WERI-Rb-1 (cell line): ENCODE measurements at places on chromosomes 12 and 14.

- DNase-seq, result no peak
Measured at GRCh38 chr12:76786986-76787385, 23.1 kb downstream of the ZDHHC17 start.

GRCh38 chr12:123223241-123223668 lies 9.7 kb downstream of the MPHOSPH9 start:
- DNase-seq, result no peak

DNA sequence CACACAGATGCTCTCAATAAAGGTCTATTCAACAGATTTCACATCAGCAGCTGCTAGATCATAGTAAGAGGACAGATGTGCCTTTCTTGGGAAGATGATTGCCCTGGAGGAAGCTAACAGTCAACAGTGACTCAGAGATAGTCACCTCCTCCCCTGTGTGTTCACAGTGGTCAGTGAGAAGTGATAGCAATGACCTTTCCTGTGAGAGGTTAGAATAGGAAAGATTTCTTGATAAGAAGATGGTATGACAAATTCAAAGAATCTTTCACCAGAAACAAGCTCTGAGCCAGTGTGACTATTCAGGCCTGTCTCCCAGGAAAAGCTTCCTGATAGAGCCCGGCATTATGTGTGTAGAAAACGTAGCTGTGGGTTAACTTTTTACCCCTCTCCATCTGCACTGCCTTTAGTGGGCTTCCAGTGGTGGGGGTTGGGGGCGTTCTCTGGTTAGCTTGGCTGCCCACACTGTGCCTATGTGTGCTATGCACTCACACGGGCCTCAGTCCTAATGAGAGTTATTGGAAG lies 66.4 kb upstream of the ARHGAP5 start:
- no peak for DNase-seq

DNA sequence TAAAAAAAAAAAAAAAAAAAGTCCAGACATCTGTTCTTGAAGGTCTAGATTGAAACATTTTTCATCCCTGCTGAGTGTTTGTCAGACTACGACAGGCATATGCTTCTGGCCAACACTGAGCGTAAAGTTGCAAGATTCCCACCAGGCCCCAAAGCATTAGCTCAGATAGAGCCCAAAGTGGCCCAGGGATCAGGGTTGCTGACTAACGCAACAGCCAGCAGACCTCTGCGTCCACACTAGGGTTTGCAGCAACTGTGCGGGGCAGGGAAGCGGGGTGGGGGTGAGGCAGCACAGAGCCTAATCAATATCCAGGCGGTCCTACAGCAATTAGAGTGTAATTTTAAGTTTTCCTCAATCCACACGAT lies 55.7 kb downstream of the SSH1 start:
- DNase-seq, result no peak

- no peak for DNase-seq
Measured at GRCh38 chr12:124459852-124460645, 107.4 kb downstream of the NCOR2 start.

- DNase-seq, result no peak
Measured at GRCh38 chr12:49702009-49702408, 5.2 kb downstream of the FMNL3 start.

DNA sequence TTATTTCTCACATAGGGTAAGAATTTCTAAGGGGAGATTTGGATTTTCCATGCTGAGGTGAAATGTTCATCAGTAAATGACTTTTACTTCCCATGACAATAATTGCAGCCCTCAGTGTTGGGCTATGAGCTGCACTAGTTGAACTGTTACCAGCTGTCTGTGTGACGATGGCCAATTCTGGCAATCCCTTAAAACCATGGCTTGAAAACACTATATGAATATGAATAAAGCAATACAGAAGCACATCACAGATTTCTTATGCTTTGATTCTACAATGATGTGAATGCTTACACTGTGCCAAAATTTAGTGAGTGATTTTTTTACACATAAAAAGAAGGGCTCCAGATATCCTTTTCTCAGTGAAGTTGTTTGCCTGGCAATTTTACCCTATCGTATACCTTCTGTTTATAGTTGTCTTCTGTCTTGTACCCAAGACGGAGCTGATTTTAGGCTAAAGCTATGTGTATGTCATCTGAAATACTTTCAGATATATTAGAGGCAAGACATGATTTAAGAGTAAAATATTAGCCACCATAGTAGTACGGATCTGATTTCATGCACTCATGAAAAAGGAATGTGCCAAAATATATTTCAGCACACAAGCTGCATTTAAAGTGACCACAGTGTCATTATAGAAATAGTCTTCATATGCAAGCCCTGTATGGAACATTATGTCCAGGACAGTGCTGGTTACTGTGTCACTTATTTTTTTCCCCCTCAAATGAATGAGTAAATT lies 52.0 kb downstream of the SLC38A4 start:
- no peak for DNase-seq

DNA sequence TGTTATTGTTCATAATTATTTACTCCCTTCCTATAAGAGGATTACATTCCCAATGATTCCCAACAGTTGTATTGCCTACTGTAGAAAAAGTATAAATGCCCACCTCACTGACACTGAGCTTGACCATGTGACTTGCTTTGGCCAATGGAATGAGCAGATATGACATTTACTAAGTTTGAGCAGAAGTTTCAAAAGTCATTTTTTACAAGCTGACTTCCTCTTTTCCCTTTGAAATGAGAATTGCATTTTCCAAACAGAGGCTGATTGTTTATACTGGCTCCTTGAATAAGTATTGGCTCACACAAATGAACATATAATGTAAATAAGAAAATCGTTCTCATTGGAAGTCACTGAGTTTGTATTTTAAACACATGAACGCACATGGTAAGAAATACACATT lies 116.4 kb upstream of the LRFN5 start:
- DNase-seq, result no peak

DNA sequence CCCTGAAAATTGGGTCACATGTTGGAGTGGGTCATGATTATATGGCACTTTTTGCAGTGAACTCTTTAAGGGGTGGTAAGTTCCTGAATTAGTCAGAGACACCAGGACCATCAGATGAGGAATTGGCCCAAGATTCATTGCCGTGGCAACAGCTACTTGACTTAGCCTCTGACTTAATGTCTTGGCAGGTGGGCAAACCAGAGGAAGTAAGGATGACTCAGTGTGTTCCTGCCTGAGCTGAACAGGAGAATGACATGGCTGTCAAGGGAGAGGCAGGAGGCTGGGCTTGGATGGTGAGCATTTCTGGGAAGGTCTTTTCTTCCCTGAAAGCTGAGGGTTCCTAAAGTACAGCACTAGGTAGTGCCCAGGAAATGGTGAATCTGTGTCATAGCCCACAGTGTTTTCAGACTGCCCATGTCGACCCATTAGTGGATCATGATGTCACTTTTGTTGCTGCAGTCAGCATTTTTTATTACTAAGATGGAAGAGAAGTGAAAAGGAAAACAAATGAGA lies 170.1 kb upstream of the PWP1 start:
- no peak for DNase-seq

- no peak for DNase-seq
Measured at GRCh38 chr12:29398495-29398894, 17.5 kb upstream of the ERGIC2 start.
